ENCODE measurements at places on chromosomes 6 and 20.

GRCh38 chr6:83594941-83595340 is 82.6 kb downstream of the PRSS35 start:
- no peak for DNase-seq

DNA sequence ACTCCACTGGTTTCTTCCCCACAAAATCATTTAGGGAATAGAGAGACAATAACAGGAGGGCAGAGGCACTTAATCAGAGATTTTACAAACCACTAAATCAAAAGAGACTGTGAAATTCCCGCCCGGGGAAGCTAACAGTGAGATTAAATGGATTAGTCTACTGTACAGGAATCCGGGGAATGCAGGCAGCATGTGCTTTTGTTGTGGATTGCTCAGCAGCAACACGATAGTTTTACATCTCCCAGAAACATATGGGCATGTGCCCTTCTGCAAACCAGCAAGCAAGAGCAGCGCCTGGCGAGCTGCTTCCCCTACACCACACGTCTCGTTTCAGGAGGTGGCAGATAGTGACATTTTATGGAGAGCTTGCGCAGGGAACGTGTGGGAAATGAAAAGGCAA is 382.3 kb downstream of the CD83 start:
- DNase-seq, result no peak

GRCh38 chr6:125173341-125174095 is 19.9 kb downstream of the TPD52L1 start:
- no peak for DNase-seq

DNA sequence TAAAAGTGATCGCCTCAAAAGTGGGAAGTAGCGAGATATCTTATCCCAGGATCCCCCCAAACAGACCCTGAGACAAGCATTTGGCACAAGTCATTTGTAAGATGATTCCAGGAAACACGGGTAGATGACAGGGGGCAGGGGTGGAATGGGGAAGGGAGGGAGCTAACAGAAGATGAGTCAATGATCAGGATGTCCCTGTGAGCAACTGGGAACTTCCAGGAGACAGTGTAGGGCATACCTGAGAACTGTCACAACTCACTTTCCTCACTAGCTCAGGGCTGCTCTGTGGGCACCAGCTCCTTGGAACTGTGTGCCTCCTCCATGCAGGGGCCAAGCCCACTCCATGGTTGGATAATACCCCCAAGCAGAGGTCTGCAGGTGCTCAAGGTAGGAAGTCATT is 38.5 kb upstream of the VSX1 start:
- DNase-seq, result no peak

GRCh38 chr6:131727868-131728267 is 17.1 kb upstream of the CTAGE9 start:
- no peak for DNase-seq

GRCh38 chr6:107871016-107871415 is 46.9 kb upstream of the SCML4 start:
- no peak for DNase-seq

DNA sequence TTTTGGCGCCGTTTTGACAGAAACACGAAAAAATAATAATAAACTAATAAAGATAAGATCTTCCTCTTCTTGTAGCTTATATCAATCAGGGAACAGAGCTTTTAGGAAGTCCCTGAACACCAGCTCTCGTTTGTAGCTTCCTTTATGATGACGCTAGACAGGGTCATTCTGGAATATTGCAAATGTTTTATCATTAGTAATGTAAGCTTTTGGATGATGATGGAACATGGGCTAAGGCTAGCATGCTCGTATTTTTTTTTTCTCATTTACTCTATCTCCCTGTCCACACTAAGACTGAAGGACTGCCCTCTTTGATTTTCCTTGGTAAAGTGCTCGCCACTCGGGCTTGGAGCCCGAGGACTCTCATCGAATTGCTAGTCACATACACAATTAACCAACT is 22.1 kb upstream of the POM121L2 start:
- no peak for DNase-seq

DNA sequence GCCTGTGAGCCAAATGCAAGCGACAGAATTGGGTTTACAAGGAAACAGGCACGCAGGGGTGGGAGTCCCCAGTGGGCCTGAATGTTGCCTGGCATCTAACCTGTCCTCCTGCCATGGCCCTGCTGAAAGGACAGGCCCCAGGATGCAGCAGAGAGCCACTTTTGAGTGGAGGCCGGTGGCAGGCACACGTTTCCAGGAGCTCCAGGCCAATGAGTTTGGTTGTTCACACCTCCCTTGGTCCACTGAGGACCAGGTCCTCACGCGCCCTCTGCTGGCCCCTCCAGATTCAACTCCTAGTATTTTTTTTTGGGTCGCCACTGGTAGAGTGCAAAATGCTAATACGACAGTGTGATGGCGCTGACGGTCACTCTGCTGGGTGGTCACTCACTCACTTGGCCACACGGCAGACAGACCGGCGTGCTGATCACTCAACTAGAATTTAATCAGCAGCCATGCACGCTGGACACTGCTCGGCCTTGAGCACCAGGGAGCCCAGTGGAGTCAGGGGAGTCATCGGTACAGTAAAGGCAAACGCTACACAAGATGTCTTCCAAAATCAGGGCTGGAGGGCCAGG is 81.7 kb upstream of the NFATC2 start:
- DNase-seq, result peak; percentile 70

DNA sequence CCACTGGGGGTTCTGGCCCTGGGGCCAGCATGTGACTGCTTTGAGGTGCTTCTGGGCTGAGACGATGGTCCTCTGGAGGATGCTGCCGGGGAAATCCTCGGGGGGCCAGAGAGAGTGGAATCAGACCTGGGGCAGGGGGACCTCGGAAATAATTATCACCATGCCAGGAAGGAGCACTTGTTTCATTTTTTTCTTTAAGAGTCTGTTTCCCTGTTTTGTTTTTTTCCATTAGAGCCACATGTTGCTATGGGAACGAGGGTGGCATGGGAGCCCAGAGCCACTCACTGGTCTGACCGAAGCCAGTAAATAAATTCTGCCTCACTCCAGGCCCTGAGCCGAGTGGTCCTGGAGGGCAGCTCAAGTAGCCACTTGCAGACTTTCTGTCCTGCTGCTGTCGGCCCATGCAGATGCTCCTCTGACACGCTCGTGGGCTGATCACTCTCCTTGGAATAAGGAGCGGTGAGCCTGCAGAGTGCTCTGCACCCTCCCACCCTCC is 365.1 kb downstream of the ZFAND3 start:
- DNase-seq, result no peak

DNA sequence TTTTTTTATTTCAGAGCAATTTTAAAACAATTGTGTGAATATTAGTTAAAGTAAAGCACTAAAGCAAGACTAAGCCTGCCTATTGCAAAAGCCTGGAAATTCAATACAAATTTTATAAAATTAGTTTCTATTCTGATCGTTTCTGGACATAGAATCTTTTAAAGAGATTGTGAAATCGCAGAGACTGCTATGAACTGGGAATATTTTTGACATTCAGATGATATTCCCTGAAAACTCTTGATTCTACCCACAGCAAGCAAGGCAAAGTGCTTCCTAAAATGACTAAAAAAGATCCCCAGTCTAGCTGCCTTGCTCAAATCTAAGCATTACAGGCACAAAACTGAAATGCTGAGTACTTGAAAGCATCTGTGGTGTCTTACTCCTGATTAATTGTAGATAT is 187.6 kb upstream of the CEP162 start:
- DNase-seq, result no peak

GRCh38 chr6:47187893-47188587 is 121.7 kb downstream of the TNFRSF21 start:
- DNase-seq, result no peak

DNA sequence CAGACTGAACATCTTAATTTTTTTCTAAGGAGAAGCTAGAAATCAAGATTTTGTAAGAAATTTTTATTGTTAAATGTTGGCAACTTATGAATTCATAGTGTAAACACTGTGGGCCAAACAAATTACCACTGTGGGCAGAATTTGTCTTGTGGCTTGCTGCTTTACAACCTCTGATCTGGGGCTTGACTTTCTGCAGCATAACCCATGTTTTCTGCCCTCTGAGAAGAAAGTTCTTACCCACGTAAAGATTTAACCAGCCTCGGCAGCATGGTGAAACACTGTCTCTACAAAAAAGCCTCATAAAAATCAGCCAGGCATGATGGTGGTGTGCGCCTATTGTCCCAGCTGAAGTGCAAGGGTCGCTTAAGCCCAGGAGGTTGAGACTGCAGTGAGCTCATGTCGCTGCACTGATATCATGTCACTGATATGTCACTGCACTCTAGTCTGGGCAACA is 12.9 kb downstream of the ITCH start:
- DNase-seq, result no peak

DNA sequence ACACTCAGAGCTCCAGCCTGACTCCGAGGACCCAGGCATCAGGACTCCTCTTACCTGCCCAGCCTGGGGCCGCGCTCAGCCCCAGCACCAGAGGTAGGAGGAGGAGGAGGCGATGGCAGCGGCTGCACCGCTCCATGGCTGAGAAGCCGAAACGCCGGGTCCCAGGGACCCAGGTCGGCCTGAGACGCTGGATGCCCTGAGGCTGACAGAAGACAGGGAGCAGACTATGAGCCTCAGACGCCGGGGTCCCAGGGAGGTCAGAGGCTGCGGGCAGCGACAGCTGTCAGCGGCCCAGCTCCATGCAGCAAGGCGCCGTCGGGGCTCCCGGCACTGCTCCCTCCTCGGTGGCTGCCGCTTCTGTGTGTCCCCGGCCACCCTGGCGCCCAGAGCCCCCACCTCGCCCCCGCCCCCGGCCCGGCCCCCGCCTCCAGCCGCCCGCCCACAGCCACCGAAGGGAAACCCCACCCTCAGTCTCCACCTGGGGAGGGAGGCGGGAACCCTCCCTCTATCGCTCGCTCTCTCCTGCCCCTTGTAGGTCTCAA is at the start of gene COL11A2:
COL11A2 (minus strand) TSS at position 363 of the 542 bp plus-strand sequence; CDS start at position 136, 227 bp downstream.
- DNase-seq, result no peak

DNA sequence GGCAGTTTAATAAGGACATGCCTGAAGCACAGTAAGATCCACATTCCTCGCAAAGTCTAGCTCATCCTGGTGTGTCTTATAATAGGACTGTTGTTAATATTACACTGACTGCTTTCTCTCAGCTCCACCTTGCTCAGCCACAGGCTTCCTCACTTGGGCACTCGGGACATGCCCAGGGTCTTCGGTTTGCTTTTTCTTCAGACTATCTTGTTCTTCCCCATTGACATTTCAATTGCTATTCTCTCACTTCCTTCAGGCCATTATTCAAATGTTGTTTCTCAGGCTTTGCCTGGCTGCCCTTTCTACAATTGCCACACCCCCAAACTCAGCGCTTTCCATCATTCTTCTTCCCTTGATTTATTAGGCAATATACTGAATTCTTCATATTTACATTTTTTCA is 274.8 kb upstream of the RGS17 start:
- no peak for DNase-seq

DNA sequence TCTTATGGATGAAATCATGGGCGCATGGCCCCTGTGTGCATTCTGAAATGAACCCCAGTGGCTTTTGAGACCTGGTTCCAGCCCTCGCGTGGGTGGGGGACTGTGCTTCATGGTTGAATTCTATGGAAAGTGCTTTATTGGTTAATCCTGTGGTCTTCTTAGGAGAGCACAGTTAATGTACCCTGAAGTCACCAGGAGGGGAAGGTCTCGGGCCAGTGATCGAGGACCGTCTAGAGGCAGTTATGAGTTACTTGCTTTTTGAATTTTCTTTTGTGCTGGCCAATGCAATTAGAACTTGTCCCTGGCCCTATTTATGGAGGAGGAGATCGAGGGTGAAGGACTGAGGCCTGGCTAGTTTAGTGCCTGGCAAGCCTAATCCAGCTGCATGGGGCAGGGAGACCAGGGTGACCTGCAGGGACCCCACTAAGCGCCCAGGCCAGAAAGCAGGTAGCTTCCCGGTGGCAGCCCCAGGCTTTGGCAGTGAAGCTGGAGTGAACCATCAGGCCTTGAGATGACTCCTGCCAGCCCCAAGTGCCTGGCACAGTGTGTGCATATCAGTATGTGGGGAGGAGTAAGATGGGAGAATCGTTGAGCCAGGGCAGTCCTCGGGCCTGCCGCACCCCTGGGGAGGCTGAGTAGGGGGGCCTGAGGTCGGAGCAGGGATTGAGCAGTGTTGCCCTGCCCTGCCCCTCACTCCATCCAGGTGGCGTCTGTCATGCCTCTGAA is 144.6 kb upstream of the RNF24 start:
- DNase-seq, result no peak

DNA sequence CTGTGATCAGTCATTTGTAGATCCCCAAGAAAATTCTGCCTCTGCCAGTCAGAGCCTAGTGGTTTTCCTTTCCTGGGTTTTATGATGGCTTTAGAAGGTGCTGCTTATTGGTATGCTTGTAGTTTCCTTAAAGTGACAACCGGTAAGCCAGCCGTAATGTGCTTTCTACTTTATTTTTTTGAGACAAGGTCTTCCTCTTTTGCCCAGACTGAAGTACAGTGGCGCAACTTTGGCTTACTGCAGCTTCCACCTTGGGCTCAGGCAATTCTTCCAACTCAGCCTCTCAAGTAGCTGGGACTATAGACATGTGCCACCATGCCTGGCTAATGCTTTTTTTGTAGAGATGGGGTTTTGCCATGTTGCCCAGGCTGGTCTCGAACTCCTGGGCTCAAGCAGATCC is 23.5 kb downstream of the MCM8 start:
- DNase-seq, result no peak

DNA sequence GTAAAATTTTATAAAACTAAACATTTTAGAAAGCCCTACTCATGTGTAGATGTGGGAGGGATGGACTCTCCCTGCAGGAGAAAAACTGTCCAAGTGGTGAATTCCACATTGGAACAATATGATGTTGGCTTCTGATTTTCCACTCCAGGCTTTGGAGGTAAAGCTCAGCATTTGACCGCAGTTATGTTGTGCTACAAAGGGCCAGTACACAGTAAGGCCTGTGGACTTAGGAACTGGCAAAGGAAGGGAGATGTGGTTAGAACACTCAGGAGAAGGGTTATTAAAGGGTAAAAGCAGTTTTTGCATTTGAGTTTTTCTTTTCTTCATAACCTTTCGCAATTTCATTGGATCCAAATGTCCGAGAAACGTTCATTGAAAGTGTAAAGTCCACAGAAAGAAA is 150.3 kb upstream of the SASH1 start:
- DNase-seq, result no peak

GRCh38 chr20:1870792-1871550 is 24.2 kb upstream of the SIRPA start:
- no peak for DNase-seq

- DNase-seq, result no peak
These were observed 4.6 kb downstream of the RPP21 start for GRCh38 chr6:30349421-30350177.

DNA sequence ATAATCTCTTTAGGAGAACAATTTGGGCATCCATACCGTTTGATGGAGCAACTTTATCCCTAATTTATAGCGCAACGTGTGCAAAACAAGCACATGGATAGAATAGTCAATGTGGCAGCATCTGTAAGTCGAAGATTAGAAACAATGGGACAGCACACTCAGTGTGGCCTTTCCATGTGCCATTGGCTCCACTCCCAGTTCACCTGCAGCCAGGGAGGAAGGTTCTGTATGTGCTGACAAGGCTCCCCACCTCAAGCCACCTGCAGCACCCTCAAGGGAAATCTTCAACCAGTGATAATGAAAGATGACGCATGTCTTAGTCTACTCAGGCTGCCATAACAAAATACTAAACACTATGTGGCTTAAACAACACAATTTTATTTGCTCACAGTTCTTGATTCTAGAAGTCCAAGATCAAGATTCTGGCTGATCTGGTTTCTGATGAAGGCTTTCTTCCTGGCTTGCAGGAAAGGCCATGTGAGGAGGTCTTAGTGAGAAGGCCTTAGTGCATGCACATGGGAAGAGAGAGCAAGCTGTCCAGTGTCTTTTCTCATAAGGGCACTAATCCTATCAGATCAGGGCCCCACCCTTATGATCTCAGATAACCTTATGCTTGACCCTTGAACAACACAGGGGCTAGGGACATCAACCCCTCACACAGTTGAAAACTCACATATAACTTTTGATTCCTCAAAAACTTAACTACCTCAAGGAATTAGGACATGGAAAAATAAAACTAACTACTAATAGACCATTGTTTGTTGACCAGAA is 34.9 kb upstream of the SHLD1 start:
- no peak for DNase-seq

All from Right ventricle myocardium superior (tissue), 1 donor.